ELF-1 (cell line): ENCODE measurements at places on chromosomes 4 and X.

DNA sequence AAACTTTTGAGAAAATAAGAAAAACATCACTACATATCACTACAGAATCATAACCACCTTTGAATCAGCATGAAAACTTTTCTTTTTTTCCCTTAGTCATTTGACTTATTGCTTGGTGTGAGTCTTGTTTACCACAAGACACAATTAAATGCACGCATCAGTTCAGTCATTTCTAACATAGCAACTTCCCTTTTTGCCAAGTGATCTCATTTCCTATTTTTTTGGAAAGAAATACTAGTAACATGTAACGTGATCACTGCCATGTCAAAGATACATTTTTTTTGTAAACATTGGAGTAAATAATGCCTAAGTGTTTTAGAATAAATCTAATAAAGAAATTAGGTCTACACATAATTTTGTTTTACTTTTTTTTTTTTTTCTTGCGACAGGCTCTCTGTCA is 5.1 kb upstream of the CXCL8 start:
- no peak for DNase-seq

- DNase-seq: no peak
These were observed 85.5 kb downstream of the CAMK2D start for GRCh38 chr4:113675731-113676697.

DNA sequence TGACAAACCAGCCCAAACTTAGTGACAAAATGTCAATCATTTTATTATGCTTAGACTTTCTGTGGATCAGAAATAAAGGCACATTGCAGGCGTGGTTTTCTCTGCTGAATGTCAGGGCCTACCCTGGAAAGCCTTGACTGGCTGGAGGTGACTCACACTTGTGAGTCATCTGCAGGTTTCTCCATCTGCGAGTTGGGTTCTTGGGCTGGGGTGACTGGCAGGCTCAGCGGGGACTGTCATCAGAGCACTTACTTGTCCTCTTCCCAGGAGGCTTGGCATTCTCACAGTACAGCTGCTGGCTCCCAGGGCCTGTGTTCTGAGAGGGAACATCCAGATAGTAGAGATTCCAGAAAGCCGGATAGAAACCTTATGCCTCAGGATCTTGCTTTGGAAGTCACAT is 153.8 kb upstream of the AGA start:
- DNase-seq: peak; percentile 78

DNA sequence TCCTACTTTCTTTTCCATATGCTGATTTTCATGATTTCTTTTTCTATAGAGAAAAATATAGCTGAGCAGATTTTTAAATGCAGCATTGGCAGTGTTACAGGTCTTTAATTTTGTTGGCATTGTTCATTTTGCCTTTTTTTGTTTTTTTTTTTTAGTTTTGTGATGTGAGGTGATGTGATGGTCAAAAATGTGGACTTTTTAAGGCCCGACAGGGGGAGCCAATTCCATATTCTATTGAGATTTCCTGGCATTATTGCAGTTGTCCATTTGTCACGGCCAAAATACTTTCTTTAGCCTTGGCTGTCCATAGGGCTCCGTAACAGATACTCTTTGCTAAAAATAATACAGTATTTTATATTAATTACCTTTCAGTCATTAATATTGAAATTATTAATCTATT is 47.8 kb downstream of the SLIT2 start:
- no peak for DNase-seq

- DNase-seq: peak; percentile 14
These were observed 16.8 kb downstream of the RS1 start for GRCh38 chrX:18654875-18655836.
